ENCODE measurements at places on chromosomes 11 and 22. TPM values are rescaled to one million over a fixed set of nuclear protein-coding genes. Genes with fewer than 3 reads are reported as not detected.

- DNase-seq: no peak
Measured at GRCh38 chr11:111845276-111846028, 25.9 kb downstream of the ALG9 start.

- DNase-seq: peak; percentile 33
Measured at GRCh38 chr11:32154275-32154674, 63.4 kb downstream of the RCN1 start.

DNA sequence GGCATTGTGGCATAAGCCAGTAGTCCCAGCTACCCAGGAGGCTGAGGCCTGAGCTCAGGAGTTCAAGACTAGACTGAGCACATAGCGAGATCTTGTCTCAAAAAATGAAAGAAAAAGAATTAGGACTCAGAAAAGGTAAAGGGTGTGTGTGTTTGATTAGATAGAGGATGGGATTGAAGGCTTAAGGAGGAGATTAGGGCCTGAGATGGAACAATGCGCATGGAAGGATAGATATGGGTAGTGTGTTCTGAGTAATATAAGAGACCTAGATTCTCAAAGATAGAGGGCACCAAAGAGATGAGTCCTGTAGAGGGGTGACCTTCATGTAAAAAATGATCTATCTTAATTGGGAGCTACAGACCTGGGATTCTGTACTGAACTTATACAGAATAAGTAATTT lies 17.3 kb upstream of the RAB30 start:
- peak; percentile 25 for DNase-seq

GRCh38 chr11:123838199-123838598 lies 32.0 kb upstream of the OR6M1 start:
- DNase-seq: no peak

Gene ANO5
- 0.21 TPM for total RNA-seq

Gene RPL27A
- total RNA-seq: 1,031 TPM

Data from SK-MEL-5 (cell line).